ENCODE measurements at places on chromosomes 2 and 18.

DNA sequence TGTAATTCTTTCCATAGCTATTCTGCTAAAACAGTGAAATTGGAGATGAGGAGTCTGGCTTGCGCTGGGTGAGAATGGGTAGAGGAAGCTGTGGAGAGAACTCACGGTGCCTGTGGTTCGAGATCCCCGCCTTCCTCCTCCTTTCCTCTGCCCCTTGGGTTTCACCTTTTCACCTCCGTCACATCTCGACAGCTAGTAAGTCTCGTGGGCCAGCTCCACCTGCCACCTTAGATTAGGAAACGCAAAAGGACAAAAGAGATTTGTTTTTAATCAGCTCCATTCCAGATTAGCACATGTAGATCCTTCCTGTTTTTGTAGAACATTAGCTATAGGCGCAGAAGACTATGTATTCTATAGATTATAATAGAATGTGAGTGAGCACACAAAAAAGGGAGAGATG is 20.6 kb downstream of the TRIB2 start:
- no peak for DNase-seq

DNA sequence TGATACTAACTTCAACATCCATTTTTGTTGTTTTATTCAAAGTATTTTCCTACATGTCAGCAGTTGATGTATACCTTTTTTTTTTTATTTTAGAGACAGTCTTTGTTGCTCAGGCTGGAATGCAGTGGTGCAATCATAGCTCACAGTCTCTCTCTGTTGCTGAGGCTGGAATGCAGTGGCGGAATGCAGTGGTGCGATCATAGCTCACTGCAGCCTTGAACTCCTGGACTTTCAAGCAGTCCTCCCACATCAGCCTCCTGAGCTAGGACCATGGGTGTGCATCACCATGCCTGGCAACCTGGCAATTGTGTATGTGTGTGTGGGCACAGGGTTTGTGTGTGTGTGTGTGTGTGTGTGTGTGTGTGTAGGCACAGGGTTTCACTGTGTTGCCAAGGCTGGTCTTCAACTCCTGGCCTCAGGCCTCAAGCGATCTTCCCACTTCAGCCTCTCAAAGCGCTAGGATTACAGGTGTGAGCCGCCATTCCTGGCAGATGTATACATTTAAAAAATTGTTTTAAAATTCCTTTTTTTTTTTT is 24.8 kb downstream of the SANBR start:
- DNase-seq = no peak

DNA sequence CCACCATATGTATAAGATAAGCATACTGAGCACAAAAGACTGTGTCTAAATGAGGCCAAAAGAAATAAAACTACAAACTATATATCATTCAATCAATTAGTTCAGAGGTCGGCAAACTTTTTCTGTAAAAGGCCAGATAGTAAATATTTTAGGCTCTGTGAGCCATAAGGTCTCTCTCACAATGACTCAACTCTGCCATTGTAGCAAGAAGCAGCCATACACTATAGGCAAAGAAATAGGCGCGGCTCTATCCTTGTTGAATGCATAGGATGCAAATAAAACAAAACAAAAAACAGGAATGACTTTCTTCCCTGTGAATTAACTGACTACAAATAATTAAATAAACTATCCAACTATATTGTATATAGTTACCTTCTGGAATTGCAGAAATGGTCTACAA is 8.6 kb upstream of the CCDC88A start:
- DNase-seq = no peak

GRCh38 chr2:63591566-63592175 is 2.9 kb downstream of the MDH1 start:
- DNase-seq = no peak

DNA sequence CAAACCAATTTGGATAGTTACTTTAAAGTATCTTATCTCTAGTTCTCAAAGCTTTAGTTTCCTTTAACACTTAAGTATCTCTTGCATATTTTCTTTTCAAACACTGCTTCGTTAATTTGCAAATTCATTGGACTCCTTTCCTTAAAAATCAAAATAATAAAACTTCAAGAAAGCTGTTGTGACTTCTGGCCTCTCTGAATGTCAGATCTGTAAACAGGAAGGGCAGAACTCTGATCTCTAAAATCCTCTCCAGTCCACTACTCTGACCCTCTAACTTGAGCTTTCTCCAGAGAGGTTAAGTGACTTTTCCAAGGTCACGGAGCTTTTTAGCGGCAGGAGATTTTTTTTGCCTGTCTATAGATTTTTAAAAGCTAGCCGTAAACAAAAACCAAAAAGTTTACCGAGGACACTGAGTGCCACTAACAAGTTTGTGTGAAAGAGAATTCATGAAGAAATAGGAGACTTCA is 155.5 kb downstream of the TGIF1 start:
- no peak for DNase-seq

GRCh38 chr2:180763263-180763989 is 217.0 kb upstream of the UBE2E3 start:
- DNase-seq = no peak

GRCh38 chr2:46552079-46552478 is 72.7 kb downstream of the TMEM247 start:
- no peak for DNase-seq

- DNase-seq = no peak
Observed at GRCh38 chr2:101692041-101692440, 5.5 kb upstream of the MAP4K4 start.

- no peak for DNase-seq
Observed at GRCh38 chr2:2763351-2764000, 432.4 kb upstream of the MYT1L start.

- DNase-seq = no peak
Observed at GRCh38 chr2:119414894-119415293, 16.8 kb upstream of the TMEM37 start.

DNA sequence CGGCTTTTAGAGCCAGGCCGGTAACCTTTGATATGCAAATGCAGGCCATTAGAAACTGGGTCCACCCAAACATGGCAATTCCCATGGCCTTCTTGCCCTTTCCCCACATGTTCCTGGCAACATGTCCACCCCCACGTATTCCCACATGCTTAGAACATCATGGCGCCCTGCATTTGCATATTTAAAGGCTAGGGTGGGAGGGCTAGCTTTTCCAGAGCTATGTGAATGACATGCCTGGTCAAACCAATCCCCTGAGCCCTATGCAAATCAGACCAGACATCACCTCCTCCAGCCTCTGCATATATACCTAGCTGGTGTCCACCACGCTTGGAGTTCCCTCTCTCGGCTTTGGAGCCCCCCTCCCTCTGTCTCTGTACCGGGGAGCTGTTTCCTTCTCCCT is 481.9 kb downstream of the CDH2 start:
- DNase-seq = no peak

DNA sequence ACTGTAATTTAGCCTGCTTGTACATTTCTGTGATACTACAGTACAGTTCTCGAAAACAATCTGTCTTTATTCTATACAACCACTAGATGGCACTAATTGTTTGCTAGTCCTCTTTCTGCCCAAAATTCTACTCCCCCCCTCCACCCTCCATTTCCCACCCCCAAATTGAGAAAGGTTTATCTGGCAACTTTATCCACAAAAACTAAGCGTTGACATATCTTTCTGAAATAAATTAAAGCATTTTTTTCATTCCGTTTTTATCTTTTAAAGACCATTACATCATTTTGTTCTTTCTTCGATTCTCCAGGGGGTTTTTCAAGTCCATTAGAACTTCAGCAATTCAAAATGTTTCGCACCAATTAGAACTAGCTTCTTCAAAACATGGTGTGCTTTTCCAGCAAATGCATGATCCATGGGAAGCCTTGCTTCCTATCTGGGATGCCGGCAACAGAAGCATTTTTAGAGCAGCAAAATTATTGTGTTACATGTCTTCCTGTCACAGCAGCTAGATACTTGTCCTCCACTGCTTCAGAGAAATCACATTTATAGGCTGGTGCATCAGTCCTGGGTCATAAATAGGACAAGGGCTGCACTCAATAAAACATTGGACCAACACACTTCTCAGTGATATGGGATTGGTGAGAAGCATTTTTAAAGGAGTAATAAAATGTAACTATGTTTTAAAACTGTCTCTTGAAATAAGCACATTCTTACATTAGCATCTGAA is 241.3 kb downstream of the PAX3 start:
- no peak for DNase-seq

- DNase-seq = no peak
Observed at GRCh38 chr2:85807756-85808155, 54.0 kb downstream of the ATOH8 start.

GRCh38 chr2:24972315-24972961 is 683 bp upstream of the DNAJC27 start:
- no peak for DNase-seq

GRCh38 chr2:128465246-128466170 is 146.8 kb upstream of the HS6ST1 start:
- DNase-seq = no peak

DNA sequence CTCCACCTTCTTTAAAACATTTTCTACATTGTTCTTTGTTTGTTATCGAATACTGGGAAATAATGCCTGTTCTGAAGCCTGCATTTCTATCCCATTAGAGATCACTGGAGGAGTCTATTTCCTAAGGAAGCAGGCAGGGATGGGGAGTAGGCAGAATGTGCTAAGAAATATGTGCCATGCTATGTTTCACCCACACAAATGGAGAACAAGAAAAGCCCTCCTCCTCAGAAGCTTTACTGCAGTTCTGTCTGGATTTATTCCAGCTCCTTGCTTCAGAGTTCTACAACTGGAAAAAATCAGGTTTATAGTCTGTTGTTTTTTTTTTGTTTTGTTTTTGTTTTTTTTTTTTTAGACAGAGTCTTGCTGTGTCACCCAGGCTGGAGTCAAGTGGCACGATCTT is 825.1 kb downstream of the SLC4A3 start:
- DNase-seq = no peak

- no peak for DNase-seq
Observed at GRCh38 chr2:28470759-28471158, 25.1 kb upstream of the PLB1 start.

DNA sequence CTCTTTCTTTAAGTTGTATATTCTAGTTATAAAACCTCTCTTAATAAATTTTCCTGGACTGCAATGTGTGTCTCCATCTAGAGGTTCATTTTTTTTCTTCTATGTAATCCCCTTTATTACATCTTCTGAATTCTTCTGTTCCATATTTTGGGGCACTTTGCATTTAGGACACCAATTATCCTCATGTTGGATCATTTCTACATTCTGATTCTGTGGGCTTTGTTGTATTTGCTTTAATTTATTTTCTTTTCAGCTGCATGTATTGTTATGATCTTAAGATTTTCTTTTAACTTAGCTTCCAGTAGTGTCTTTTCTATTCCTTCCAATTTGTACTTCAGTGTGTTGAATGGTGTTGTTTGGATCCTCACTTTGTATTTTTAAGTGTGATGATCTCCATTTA is 5.2 kb upstream of the SKA1 start:
- no peak for DNase-seq

- no peak for DNase-seq
Observed at GRCh38 chr2:158649846-158650245, 145.3 kb upstream of the DAPL1 start.

GRCh38 chr2:200279857-200280256 is 26.6 kb upstream of the SPATS2L start:
- no peak for DNase-seq

DNA sequence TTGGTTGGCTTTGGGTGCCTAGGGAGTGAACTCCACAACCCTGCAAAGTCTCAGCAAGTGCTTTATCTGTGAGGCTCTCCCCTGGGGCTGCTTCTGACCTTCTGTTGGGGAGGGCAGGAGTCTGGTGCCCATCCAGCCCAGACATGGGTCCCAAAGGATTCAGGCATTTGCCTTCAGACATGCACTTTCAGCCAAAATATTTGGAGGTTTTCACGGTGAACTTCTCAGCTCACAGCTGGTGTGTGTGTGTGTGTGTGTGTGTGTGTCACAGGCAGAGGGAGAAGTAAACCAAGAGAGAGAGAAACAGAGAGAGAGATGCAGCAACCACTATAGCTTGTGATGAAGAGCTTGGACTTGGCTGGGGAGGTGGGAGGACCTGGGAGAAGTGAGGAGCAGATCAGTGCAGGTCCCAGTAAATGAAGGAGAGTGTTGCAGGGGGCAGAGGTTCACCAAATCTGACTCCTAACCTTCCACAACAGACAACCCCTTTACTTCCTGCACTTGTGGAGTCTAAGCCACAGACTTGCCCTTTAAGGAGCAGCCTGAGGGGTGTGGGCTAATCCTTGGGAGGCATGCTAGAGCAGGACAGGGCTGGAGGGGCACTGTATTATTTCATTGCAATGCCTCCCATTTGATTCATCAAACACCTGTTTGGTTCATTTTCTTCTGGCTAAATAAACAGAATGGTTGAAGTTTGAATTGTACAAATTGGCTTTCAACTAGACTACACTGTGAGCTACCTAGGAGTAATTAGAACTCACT is 14.1 kb downstream of the SLC9A4 start:
- DNase-seq = no peak

GRCh38 chr2:195367809-195368208 is 289.2 kb upstream of the SLC39A10 start:
- DNase-seq = no peak

DNA sequence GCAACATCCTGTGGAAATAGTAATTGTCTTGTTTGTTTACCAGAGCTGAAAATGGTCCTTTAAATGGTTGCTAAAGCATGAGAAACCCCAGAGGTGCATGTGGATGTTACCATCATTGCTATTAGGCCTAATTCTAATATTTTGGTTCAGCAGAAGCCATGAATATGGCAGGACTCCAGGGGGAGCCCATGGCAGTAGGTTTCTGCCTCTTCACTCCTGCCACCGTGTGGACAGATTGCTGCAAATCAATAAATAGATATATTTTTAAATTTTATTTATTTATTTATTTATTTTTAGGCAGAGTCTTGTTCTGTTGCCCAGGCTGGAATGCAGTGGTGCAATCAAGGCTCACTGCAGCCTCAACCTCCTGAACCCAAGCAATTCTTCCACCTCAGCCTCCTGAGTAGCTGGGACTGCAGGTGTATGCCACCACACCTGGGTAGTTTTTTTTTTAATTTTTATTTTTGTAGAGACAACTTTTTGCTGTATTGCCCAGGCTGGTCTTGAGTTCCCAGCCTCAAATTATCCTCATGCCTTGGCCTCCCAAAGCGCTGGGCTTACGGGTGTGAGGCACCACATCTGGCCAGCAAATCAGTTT is 54.9 kb upstream of the CAPN13 start:
- no peak for DNase-seq

- DNase-seq = no peak
Observed at GRCh38 chr18:48171490-48172188, 237.5 kb downstream of the ZBTB7C start.

GRCh38 chr2:177930916-177931315 is 141.7 kb downstream of the PDE11A start:
- no peak for DNase-seq

- DNase-seq = no peak
Observed at GRCh38 chr2:36572719-36573059, 25.3 kb downstream of the FEZ2 start.

GRCh38 chr2:45879406-45879805 is 227.9 kb downstream of the PRKCE start:
- DNase-seq = no peak
